ENCODE measurements at places on chromosomes 3 and 15. TPM values are rescaled to one million over a fixed set of nuclear protein-coding genes. Genes with fewer than 3 reads are reported as not detected.

RCCD1 gene
- 52.4 TPM for total RNA-seq

SLC12A6 gene
- total RNA-seq: 28.7 TPM

CD200R1L gene
- not detected for total RNA-seq

DGKG gene
- total RNA-seq: 0.98 TPM

C3orf70 gene
- not detected for total RNA-seq

TRIM42 gene
- not detected for total RNA-seq

ACP3 gene
- total RNA-seq: not detected

KNG1 gene
- total RNA-seq: not detected

THPO gene
- total RNA-seq: not detected

PDE12 gene
- 15.3 TPM for total RNA-seq

TIGIT gene
- 8.8 TPM for total RNA-seq

ERC2 gene
- not detected for total RNA-seq

FAM107A gene
- total RNA-seq: not detected

POC1A gene
- total RNA-seq: 32.7 TPM

HGD gene
- total RNA-seq: not detected

TBC1D21 gene
- total RNA-seq: not detected

OSBPL10 gene
- total RNA-seq: 6.1 TPM

SEMA7A gene
- 46.9 TPM for total RNA-seq

LTK gene
- total RNA-seq: not detected

PHLDB2 gene
- total RNA-seq: 1.1 TPM

RCN2 gene
- total RNA-seq: 23.7 TPM

CASR gene
- total RNA-seq: not detected

SLC22A13 gene
- total RNA-seq: not detected

ARPP21 gene
- total RNA-seq: not detected

SHC4 gene
- 0.25 TPM for total RNA-seq

CELF6 gene
- 0.22 TPM for total RNA-seq

SERPINI1 gene
- total RNA-seq: 0.99 TPM

GASK1A gene
- not detected for total RNA-seq

GATA2 gene
- total RNA-seq: 0.35 TPM

ZXDC gene
- 23.9 TPM for total RNA-seq

ITIH3 gene
- not detected for total RNA-seq

TM4SF18 gene
- not detected for total RNA-seq
